Muscle of arm (tissue), 14 donors: ENCODE measurements at places on chromosomes 12 and 14.

GRCh38 chr12:6620137-6620884 is 13.1 kb upstream of the CHD4 start:
- DNase-seq = no peak

- peak; percentile 45 for DNase-seq
Measured at GRCh38 chr14:56423544-56423943, 156.1 kb upstream of the TMEM260 start.

DNA sequence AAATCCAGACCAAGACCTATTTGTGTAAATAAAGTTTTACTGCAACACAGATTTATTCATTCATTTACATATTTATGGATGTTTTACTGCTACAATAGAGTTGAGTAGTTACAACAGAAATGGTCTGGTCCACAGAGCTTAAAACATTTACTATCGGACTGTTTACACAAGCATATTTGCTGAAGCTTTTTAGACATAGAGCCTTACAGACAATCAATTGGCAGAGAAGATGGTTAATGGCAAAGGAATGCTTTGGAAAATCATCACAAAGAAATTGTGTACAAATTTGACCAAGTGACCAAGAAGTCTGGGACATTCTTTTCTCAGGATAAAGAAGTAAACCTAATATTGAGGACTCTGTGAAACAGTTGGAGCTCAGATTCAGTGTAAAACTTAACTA is 504.3 kb downstream of the SLC16A7 start:
- DNase-seq = no peak

- no peak for DNase-seq
Measured at GRCh38 chr12:72521326-72521725, 249.2 kb downstream of the TRHDE start.

- DNase-seq = no peak
Measured at GRCh38 chr14:105497671-105498429, 6.8 kb downstream of the TEDC1 start.

- no peak for DNase-seq
Measured at GRCh38 chr12:57247041-57247440, 3.9 kb downstream of the STAC3 start.

DNA sequence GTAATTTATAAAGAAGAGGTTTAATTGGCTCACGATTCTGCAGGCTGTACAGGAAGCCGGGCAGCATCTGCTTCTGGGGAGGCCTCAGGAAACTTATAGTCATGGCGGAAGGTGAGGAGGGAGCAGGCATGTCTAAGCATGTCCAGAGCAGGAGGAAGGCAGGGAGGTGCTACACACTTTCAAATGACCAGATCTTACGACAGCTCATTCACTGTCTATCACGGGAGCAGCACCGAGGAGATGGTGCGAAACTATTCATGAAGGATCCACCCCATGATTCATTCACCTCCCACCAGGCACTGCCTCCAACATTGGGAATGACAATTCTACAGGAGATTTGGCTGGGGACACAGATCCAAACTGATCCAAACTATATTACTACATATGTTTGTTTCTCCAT is 10.0 kb downstream of the SFSWAP start:
- no peak for DNase-seq

- DNase-seq = no peak
Measured at GRCh38 chr12:2457215-2457932, 337.4 kb upstream of the FKBP4 start.

- DNase-seq = peak; percentile 33
Measured at GRCh38 chr14:96662116-96662970, 134.8 kb upstream of the VRK1 start.
